ENCODE measurements at places on chromosomes 5 and 9. TPM values are rescaled to one million over a fixed set of nuclear protein-coding genes. Genes with fewer than 3 reads are reported as not detected.

Gene ZNF608
- polyA plus RNA-seq = 18.0 TPM

Gene FAM200C
- 1.1 TPM for polyA plus RNA-seq

Gene ADRA1B
- polyA plus RNA-seq = 3.2 TPM

Gene OCLN
- 19.7 TPM for polyA plus RNA-seq

Gene TUSC1
- 9.4 TPM for polyA plus RNA-seq

Gene PIP5KL1
- 4.9 TPM for polyA plus RNA-seq

Gene LCN15
- 0.16 TPM for polyA plus RNA-seq

Gene ZFP62
- polyA plus RNA-seq = 9.6 TPM

Gene MVB12B
- polyA plus RNA-seq = 12.4 TPM

Gene MAMDC2
- 8.7 TPM for polyA plus RNA-seq

Gene IGFBPL1
- polyA plus RNA-seq = 0.23 TPM

Gene RABL6
- 70.8 TPM for polyA plus RNA-seq

Gene ZNF883
- polyA plus RNA-seq = 0.26 TPM

Gene C6
- 1.7 TPM for polyA plus RNA-seq

Gene DMRTA1
- 0.69 TPM for polyA plus RNA-seq

Gene PCDHGA2
- polyA plus RNA-seq = 0.39 TPM

Gene AGXT2
- not detected for polyA plus RNA-seq

Gene FOXD4L4
- not detected for polyA plus RNA-seq

Gene PCDHGA6
- 0.96 TPM for polyA plus RNA-seq

Gene SOHLH1
- polyA plus RNA-seq = not detected

Gene PCDHA9
- polyA plus RNA-seq = not detected

Gene TERT
- polyA plus RNA-seq = not detected

Gene VDAC1
- polyA plus RNA-seq = 107 TPM

Gene SPIN1
- polyA plus RNA-seq = 22.6 TPM

Gene CDO1
- polyA plus RNA-seq = 5.4 TPM

Gene KCNV2
- not detected for polyA plus RNA-seq

Gene IFNB1
- polyA plus RNA-seq = not detected

Gene POLR3G
- 1.3 TPM for polyA plus RNA-seq

Gene SH3GL2
- 0.07 TPM for polyA plus RNA-seq

Gene PPIC
- 21.4 TPM for polyA plus RNA-seq

Gene BTNL3
- 0.47 TPM for polyA plus RNA-seq

Gene TICAM2
- polyA plus RNA-seq = 2.3 TPM

Gene PHF2
- 20.1 TPM for polyA plus RNA-seq

Gene PDZD2
- polyA plus RNA-seq = 16.2 TPM

Gene SLC31A1
- 22.0 TPM for polyA plus RNA-seq

Gene PHF24
- 0.10 TPM for polyA plus RNA-seq

Gene INSL4
- not detected for polyA plus RNA-seq

Gene MYMK
- not detected for polyA plus RNA-seq

Gene GTF2H2
- 13.1 TPM for polyA plus RNA-seq

Gene PCDHGA9
- 0.90 TPM for polyA plus RNA-seq

Gene C5orf34
- 1.5 TPM for polyA plus RNA-seq

Gene UBAC1
- 40.1 TPM for polyA plus RNA-seq

Gene ADRB2
- polyA plus RNA-seq = 3.5 TPM

Gene PKD2L2
- polyA plus RNA-seq = 0.05 TPM

Gene STC2
- polyA plus RNA-seq = 3.1 TPM

Gene RGS3
- polyA plus RNA-seq = 68.8 TPM

Gene STK32A
- polyA plus RNA-seq = 1.1 TPM

Gene PDE6A
- 0.03 TPM for polyA plus RNA-seq

Gene PDGFRB
- polyA plus RNA-seq = 33.6 TPM

Gene SH3TC2
- 0.28 TPM for polyA plus RNA-seq

Gene PRRX2
- 3.8 TPM for polyA plus RNA-seq

Gene CNTLN
- polyA plus RNA-seq = 2.7 TPM

Gene TTC23L
- polyA plus RNA-seq = 0.51 TPM

Gene SPINK4
- polyA plus RNA-seq = not detected

Gene GPR150
- 0.08 TPM for polyA plus RNA-seq

Gene C8G
- 1.4 TPM for polyA plus RNA-seq

Gene SHC3
- 1.8 TPM for polyA plus RNA-seq

Gene PDE8B
- polyA plus RNA-seq = 1.6 TPM
